CD4-positive, alpha-beta T cell (primary cell): ENCODE measurements at places on chromosomes 2 and 18. TPM values are rescaled to one million over a fixed set of nuclear protein-coding genes. Genes with fewer than 3 reads are reported as not detected.

Gene TBR1
- total RNA-seq, result not detected

Gene IL1R2
- 0.31 TPM for total RNA-seq

Gene CCDC141
- total RNA-seq, result 30.6 TPM

Gene SLC9A2
- not detected for total RNA-seq

DNA sequence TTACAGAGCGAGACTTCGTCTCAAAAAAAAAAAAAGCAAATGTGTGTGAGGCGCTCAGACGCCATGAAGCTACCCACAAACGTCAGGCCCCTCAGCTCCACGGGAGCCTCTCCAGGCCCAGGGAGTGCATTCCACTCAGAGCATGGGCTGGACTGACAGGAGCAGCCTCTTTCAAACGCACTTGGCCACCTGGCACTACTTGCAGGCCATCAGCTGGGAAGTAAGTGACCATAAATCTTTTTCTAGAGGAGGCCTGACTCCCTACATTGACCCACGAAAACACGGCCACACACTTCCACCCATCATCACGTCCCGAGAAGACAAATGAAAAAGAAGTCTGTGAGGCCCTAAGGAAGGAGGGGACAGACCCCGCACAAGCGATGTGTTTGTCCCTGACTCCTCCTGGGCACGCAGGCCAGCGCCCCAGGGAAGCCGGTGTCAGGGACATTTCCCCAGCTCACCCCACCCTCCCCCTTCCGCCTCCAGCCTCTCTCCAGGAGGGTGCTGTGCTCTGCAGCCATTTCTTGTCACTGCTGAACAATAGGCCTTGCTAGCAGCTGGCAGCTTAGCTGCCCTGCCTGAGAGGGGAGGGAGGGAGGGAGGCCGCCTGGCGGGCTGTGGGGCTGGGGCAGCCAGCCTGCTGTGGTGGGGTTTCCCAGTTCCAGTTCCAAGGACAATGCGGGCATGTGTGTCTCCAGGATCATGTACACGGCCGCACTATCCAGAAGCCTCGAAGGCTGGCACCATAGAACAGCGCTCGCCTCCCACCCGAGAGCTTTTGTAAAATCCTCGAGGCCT is 26.6 kb downstream of the SERTAD2 start:
- H3K4me1 ChIP-seq, result no peaks in the 10 kb centered on the region
- H3K36me3 ChIP-seq, result peaks cover 8% of the 10 kb centered on the region
- H3K27ac ChIP-seq, result no peak overlapping the region
- no peaks in the 10 kb centered on the region for H3K27me3 ChIP-seq
- no peak overlapping the region for H3K4me3 ChIP-seq

GRCh38 chr18:23943903-23944624 is 70.5 kb upstream of the TTC39C start:
- H3K27ac ChIP-seq, result no peak overlapping the region
- no peak overlapping the region for H3K4me3 ChIP-seq
- H3K4me1 ChIP-seq, result peaks cover 9% of the 10 kb centered on the region
- H3K27me3 ChIP-seq, result no peaks in the 10 kb centered on the region
